ENCODE measurements at places on chromosomes 12 and 14.

DNA sequence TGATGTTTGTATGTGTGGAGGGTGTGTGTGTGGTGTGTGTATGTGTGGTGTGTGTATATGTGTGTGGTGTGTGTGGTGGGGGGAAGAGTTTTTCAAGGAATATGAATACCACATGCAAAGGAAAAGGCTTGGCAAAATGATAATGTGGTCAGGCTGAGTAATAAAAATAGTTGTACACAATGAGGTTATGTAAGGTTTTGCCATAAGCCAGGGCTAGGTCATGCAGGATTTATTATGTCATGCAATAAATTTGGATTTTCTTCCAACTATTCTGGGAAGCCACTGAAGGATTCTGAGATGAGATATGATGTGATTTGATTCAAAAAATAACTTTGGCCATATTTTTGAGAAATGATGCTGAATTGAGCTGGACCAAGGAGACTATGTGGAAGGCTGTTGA is 1191.6 kb upstream of the SEL1L start:
- no peak for DNase-seq

DNA sequence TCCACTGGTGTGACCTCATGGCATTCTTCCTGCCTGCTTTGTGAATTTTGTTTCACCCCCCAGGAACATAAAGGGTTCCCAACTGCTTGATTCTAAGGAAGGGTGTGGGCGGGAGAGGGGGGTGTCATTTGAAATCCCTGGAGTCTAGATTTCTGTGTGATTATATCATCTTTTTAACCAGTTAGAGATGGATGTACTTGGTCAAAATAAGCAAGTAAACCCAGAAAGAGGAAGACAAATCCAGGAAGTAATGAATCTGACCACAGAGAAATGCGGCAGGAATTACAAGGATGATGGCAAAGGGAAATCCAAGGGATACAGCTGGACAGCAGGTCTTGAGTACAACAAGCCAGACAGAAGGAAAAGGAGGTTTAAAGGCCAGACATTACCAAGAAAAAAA is 38.9 kb downstream of the DMAC2L start:
- peak; percentile 63 for DNase-seq

DNA sequence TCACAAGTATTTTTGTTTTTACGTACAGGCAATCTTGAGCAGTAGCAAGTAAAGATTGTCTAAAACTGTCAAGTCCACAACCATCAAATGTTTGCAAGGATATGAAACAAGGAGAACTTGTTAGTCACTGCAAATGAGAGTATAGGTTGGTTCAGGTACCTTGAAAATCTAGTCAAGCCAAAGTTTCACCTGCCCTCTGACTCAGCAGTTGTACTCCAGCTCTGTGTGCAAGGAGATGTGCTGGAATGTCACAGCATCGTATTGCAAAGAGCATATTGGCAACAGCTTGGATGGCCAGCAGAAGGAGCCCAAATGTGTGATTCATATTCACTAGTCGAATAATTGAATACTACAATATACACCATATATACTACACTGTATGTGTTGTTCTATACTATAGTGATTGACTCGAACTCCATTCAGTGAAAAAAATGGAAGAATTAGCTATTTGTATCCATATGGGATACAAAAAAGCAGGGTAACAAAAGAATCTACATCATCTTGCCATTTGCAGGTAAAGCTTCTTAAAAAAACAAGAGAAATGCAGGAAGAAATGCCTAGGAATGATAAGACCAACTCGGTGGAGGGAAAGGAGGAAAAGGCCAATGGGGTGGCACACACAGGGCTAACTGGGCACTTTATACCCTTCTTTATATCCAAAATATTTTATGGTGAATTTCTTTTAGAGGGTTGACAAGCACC is 44.0 kb downstream of the EID3 start:
- no peak for DNase-seq

- peak; percentile 49 for DNase-seq
These were observed 47.4 kb downstream of the AVPR1A start for GRCh38 chr12:63103494-63104131.

- no peak for DNase-seq
These were observed 33.3 kb upstream of the GCH1 start for GRCh38 chr14:54935958-54936357.

GRCh38 chr12:102480406-102480805 is at the start of gene IGF1:
Gene IGF1, minus strand, starts transcription at chr12:102480563. Its CDS starts 182 bp downstream, at chr12:102480381.
- DNase-seq = peak; percentile 48

- DNase-seq = no peak
These were observed 116.7 kb upstream of the MYL2 start for GRCh38 chr12:111037047-111037446.

GRCh38 chr12:105041186-105041585 is 43.1 kb downstream of the ALDH1L2 start:
- DNase-seq = no peak

- DNase-seq = no peak
These were observed 134.0 kb downstream of the DIO2 start for GRCh38 chr14:80077262-80077661.

DNA sequence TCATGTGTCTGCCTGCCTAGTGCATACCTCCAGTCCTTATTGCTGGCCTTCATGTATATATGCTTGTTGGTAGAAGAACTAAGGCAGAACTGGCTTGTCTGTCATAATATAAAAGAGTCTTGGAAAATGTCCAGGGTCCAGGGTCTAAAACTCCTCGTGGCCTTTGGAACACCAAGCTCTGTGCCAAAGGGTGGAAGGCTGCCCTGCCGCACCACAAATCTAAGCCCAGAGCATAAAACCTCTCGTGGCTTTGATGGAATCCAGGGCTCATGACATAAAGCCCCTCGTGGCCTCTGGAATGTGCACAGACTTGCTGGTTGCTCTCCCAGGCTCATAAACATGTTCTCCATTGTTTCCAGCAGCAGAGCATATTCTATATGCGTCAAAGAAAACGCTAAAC is 107.9 kb downstream of the BBS10 start:
- DNase-seq = no peak

GRCh38 chr14:70239802-70240201 is 51.1 kb upstream of the SLC8A3 start:
- no peak for DNase-seq

DNA sequence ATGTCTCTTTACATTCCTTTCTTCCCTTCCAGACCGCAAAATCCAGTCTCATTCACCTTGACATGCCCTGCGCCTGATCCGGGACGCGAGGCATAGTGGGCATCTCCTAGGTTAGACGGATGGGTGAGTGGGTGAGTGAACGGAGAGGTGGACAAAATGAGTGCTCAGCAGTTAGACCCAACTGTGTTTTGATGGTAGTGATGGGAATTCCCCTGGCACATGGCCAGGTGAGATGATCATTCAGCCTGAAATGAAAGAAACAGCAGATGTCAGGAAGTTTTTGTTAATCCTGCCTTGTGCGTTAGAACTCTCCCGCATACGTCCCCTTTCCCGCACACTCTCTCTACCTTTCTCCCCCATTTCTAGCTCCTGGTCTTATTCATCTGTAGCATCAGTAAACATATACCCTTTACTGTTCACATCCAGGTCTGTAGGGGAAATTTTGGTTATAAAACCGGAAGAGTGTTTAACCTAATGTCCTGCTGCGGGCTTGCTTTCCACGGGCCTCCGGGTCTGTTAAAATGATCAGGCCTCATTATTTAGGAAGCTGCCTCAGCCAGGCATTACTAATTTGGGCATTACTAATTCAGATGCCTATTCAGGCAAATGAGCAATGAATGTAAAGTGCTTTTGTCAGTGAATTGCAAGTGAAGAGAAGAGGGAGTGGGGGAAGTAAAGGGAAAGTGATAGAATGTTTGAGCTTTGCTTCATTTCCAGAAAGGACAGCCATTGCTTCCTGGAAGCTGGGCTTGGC is 172.8 kb downstream of the ETV6 start:
- peak; percentile 79 for DNase-seq

- DNase-seq = no peak
These were observed 69.8 kb downstream of the ANO4 start for GRCh38 chr12:100864366-100864765.

DNA sequence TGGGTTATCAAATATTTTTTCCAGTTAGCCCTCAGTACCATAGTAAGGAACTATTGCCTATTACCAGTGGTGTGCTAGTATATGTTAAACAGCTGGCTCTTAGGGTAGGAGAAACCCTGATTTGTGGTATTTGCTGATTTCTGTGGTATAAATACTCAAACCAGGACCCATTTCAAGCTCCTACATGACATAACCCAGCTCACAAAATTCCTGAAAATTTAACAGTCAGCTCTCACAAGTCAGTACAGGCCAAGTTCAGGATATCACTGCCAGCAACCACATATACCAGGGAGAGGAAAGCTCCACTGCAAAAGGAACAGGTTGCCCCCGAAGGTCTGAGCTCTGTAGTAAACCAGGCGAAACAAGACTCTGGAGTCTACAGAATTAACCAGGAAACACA is 315.3 kb downstream of the NOVA1 start:
- DNase-seq = no peak

- peak; percentile 72 for DNase-seq
These were observed 114.0 kb downstream of the PRMT8 start for GRCh38 chr12:3604748-3605586.

DNA sequence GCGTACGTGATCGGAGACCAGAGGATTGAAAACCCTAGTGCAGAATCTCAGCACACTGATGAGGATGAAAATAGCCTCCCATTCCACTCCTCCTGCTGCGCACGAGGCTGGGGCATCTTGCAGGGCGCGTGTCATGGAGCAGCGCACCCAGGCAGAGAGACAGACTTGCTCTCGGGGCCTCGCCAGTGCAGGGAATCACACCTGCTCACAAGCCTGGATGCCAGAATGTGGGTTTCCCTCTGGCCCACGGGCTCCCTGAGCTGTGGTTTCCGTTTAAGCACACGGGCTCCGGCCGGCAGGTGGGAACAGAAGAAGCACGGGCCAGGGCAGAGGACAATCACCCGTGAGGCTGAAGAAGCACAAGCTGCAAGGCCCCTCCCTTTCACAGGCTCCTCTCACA is 2.0 kb downstream of the FGF6 start:
- DNase-seq = no peak

DNA sequence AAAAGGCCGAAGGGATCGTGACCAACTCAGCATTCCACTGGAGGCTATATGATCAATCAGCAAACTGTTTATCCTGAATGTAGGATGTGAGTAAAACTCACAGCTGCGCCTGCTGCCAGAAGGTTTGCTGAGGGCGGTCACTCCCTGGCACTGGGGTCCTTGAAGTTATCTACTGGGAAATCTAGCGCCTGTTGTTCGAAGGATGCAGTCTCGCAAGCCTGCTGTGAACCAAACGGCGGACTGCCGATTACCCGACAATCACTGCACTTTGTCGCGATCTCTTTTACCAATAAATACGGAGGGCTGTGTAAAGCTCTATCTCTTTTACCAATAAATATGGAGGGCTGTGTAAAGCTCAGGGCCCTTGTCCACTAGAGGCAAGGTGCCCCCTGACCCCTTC is 12.9 kb downstream of the DDX51 start:
- DNase-seq = no peak

DNA sequence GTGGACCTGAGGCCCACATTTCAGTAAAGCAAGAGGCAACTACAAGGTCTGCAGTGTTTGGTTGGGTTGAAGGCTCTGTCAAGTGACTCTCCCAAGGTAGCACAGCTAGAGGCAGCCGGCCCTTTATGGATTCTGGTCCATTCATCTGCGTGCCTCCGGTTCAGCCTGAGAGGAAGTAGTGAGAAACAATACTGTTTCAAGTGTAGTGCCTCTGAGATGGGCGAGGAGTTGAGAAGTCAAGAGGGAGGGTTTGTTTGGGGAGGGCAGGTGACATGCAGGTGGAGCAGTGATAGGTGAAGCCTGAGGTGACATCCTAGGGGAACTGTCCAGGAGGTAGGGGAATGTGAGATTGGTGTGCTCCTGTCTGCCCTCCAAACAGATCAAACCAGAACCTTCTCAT is 933.5 kb downstream of the VRK1 start:
- no peak for DNase-seq

DNA sequence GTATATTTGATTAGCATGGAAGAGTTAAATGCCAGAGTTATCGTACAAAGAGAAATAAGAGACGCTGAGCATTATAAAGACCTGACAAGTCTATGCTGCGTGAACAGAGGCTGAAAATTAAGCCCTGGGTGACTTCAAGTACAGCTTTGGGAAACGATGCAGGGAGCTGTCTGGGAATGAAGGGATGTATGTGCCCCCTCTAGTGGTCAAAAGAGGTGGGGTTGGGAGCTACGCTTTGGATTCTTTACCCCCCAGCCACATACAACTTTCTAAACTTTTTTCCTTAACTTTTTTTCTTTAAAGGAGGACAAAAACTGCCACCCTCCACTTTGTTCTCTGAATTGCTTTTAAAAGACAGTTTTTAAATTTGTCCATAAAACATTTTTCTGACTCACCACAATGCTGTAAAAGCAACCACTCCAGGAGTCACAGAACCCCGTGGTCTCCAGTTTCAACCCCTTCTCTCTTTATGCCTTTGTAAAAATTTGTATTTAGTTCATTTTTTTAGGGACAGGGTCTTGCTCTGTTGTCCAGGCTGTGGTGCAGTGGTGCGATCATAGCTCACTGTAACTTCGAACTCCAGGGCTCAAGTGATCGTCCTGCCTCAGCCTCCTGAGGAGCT is 59.4 kb downstream of the ZNF664 start:
- peak; percentile 73 for DNase-seq

GRCh38 chr12:120598674-120599463 is 17.7 kb upstream of the POP5 start:
- peak; percentile 93 for DNase-seq

DNA sequence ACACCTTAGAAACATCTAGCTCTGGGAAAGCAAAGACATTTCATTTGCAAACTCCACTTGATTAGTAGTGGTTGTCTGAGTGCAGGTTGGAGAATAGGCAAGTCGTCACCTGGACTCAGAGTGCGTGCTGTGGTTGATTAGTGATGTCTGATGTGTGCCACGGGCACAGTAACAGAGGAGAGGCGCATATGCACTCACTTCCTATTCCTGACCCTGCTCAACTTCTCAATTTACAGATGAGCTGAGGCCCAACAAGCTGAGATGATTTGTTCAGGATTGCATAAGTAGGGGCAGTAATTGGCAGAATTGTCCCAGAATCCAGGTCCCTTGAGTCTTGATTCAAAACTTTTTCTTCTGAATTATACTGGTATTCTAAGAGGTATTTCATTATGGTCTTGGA is 44.9 kb downstream of the ADCK1 start:
- peak; percentile 32 for DNase-seq

DNA sequence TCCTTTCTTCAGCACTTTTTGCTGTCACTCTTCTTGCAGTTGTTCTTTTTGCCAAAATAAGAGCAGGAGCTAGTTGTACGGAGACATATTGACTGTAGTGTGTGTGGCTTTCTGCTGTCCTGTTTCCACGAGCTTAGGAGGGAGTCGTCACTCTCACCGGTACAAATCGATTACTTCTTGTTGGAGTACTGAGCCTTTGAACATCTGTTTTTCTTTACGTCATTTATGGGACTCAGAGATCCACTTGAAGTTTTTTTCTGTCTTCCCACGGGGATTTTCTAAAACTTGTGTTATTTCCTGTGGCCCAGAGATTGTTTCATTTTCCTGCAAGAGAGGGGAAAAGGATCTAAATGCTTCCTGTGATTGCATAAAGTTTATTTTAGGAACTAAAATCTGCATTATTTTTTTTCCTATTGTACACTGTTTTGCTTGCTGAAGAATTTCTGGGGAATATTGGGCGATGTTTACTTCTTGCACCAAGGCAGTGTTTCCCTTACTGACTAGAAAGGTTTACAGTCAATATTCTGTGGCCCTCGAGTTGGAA is 199.8 kb upstream of the ARHGAP5 start:
- peak; percentile 81 for DNase-seq

- DNase-seq = no peak
These were observed 144.2 kb downstream of the KICS2 start for GRCh38 chr12:64077922-64078321.

GRCh38 chr12:49066120-49066519 is 3.7 kb downstream of the RHEBL1 start:
- DNase-seq = no peak
